Germinal center (tissue), 1 donor: ENCODE measurements at places on chromosomes 2 and 18.

- no peak for DNase-seq
Observed at GRCh38 chr2:74005786-74006185, 21.1 kb downstream of the TET3 start.

DNA sequence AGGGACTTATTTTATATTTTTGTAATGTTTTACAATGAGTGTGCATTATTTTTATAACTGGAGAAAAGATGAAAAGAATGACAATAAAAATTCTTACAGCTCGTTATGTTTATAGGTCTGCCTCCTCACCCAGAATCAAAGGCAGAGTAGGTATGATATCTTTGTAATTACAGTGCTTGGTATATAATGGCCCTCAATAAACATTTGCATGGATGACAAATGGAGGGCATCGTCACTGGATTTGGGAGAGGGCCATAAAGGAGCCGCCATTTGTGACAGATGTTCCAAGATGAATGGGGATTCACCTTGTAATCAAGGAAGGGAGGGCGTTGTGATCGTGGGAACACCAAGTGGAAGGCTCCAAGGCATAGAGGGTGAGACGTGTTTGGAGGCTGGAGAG lies 22.6 kb upstream of the GIGYF2 start:
- no peak for DNase-seq

- no peak for DNase-seq
Observed at GRCh38 chr18:79275992-79276391, 119.7 kb upstream of the NFATC1 start.

GRCh38 chr2:8300216-8300615 lies 381.6 kb upstream of the ID2 start:
- no peak for DNase-seq

DNA sequence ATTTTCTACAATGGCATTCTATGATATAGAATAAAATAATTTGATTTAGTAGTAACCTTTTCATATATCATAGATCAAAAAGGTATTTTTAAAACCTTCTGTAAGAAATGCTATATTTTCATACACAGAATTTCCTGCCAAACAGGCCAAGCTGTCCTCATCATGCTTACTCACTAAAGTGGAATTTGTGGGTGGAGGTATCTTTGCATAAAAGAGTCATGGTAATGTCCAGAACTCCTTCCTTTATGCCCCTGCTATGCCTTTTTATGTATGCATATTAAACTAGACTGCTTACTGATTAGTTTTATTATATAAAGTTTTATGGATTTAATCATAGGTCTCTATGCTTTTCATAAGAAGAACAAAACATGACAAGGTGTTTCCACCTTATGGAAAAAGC lies 27.5 kb upstream of the MARCHF7 start:
- no peak for DNase-seq

- DNase-seq: no peak
Observed at GRCh38 chr2:205372141-205372540, 310.2 kb upstream of the NRP2 start.

DNA sequence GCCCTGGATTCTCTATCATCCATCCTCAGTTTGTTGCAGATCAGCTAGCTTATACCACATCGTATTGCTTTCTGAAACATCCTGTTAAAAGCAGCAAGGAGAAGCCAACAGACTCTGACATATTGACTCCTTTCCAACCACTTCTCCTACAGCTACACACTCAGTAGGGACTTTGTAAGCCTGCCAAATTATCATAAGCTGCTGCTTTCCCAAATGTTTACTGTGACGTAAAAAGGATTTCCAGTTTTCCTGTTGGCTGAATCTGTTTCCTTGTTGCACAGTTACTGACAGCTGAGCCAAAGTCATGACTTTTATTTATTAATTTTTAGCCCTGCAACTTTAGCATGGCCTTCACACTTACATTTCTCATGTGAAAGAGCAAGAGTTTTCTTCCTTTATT lies 294.3 kb downstream of the KCNJ3 start:
- DNase-seq: no peak

- DNase-seq: no peak
Observed at GRCh38 chr18:7038330-7038851, 79.2 kb downstream of the LAMA1 start.

DNA sequence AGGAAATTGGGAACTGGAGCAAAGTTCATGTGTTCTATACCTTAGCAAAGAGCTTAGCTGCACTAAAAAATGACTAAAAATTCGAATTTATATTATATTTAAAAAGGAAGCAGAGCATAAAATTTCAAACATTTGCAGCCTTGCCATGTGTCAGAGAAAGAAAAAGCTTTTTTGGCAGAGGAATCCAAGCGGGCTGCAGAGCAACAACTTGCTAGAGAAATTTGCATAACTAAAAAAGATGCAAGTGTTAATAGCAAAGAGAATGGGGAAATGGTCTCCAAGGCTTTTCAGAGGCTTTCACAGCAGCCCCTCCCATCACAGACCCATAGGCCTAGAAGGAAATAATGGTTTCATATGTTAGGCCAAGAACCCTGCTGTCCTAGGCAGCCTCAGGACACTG lies 1315.9 kb downstream of the DSC3 start:
- DNase-seq: no peak

DNA sequence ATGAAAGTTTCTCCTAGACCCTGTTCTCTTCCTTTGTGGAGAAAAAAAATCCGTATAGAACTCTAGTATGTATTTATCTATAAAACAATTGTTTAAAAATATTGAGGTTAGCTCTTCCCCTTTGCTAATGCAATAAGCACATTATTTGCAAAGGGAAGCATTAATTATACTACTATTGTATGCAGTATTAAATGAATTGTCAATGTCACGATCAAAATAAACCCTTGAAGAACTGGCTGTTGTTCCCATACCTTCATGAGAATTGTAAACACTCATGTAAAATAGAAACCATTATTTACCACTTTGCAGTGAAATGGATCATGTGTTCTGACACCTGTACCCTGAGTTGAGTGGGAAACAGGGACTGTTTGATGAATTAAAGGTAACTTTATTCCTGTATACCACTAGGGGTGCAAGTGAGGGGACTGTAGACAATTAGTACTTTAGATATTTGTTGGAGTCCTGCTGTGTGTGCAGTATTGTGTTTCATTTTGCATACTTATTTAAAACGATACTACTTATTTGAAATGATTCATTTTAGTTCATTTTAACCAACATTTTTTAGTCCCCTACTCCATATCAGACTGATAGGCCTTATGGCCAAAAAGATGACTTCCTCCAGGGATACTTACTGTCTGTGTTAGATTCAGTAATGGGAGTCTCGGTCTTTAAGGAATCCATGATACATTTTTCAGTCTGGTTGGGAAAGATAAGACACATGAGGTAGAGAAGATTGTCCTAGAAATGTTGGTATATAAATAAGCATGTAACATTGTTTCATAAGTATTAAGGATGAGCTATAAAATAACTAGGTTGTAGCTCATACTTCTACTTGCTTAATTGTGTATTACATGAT lies 7.9 kb downstream of the PKP4 start:
- peak; percentile 43 for DNase-seq

DNA sequence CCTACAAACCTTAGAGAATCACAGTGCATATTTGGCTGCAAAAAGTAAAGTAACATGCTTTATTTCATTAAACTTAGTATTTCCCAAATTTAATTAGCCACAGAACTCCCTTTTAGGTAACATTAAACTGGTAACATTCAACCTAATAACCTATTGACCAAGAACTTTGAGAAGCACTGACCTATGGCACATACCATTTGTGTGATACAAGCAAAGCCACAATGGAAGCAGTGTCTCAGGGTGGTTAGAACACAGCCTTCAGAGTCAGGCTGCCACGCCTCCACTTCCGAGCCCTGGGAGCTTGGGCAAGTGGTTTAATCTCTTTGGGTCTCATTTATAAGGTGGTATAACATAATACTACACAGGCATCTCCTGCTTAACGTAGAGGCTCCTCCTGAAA lies 301.4 kb downstream of the PDE11A start:
- no peak for DNase-seq

GRCh38 chr2:194802589-194802988 lies 854.4 kb upstream of the SLC39A10 start:
- no peak for DNase-seq

- no peak for DNase-seq
Observed at GRCh38 chr2:67628892-67629291, 231.8 kb downstream of the ETAA1 start.

DNA sequence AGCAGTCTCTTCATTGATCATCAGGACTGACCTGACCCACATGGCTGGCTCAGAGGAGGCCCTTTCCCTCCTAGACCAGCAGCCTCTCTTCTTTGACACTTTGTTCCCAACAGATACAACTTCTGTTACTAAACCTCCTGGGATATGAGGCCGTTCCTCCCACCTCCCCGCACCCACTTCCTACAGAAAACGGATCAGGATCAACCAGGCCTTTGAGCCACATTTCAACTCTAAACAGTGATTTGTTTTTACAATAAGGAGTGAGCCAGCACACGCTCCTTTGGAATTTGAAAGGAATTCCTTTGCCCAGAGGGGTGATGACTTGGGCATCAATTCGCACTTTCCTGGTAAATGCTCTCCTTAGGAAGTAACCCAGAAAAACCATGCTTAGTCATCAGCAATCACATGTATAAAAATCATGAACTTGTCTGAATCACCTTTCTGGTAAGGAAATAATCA lies 180.4 kb downstream of the FAM124B start:
- DNase-seq: no peak

GRCh38 chr2:222736301-222736700 lies 64.8 kb downstream of the MOGAT1 start:
- no peak for DNase-seq

DNA sequence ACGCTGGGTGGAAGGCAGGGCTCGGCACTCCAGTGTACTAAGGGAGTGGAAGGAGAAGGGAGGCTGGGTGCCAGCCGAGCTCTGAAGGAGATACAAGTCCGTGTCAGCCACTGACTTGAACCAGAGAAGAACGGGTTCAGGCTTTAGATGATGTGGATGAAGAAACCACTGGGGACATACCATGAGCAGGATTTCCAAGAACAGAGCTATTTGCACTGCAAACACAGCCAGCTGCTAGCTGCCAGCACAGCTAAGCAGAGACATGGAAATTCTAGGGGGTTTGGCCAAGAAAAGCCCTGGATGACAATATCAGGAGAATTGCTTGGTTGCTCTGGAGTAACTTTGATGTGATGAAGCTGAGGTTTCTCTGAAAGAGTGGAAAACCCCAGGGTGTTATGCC lies 5.2 kb downstream of the CD207 start:
- DNase-seq: no peak

GRCh38 chr2:239355139-239355538 lies 45.7 kb downstream of the HDAC4 start:
- DNase-seq: no peak

GRCh38 chr2:166433457-166433856 lies 57.7 kb upstream of the SCN9A start:
- DNase-seq: no peak

- no peak for DNase-seq
Observed at GRCh38 chr2:70561893-70562292, 8.3 kb upstream of the TGFA start.

- DNase-seq: no peak
Observed at GRCh38 chr2:160680974-160681373, 187.4 kb upstream of the RBMS1 start.

DNA sequence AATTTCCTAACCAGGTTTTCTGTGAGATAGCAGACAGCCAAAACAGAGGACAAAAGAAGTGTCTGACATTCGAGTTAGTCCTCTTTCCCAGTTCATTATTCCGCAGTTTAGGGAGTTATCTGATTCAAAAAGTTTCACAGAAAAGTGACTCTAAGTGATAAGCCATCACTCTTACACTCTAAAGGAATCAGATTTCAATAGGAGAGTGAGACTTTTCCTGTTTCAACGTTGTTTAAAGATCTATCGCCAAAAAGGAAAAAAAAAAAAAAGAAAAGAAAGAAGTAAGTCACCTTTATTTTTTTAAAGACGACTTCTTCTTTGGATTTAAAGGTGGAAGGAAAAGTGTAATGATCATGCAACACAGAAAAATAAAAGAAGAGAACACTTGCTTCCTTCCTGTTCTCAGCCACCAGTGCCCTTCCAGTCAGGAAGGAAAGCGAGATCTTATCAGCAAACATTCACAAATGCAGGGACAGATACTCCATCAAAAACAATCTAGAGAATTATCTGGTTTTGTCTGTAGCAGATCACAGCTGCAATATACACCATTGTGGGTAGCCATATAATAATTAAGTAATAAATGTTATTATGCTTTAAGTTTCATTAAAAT lies 49.8 kb downstream of the TFPI start:
- DNase-seq: no peak

DNA sequence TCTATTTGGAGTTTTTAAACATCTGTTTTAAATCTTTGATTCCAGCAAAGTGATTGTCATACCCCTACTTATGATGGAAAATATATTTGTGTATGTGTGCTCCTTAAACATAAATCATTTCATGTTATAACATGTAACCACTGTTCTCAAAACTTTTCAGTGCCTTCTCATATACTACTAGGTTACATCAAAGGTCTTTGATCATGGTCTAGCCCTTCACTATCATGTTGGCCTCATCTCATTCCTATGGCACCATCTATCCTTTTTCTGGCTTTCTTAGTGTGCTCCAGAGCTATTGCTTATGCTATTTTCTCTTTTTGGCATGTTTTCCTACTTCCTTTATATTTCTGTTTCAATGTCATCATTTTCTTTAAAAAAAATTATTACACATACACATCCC lies 367.9 kb upstream of the SLC39A10 start:
- no peak for DNase-seq

DNA sequence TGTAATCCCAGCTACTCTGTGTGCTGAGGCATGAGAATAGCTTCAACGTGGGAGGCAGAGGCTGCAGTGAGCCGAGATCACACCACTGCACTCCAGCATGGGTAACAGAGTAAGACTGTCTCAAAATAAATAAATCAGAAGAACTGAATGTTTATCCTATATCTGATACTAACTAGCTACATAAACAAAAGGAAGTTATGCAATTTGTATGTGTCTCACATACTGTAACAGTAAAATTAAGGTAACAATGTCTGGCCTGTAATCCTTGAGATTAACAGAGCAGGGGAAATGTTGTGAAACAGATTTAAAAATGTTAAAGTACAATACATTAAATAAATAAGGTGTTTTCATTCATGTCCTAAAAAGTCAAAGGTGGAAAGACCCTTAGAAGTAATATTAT lies 150.8 kb downstream of the MEMO1 start:
- no peak for DNase-seq

- DNase-seq: peak; percentile 25
Observed at GRCh38 chr2:203533676-203534591, 1.2 kb downstream of the RAPH1 start.

DNA sequence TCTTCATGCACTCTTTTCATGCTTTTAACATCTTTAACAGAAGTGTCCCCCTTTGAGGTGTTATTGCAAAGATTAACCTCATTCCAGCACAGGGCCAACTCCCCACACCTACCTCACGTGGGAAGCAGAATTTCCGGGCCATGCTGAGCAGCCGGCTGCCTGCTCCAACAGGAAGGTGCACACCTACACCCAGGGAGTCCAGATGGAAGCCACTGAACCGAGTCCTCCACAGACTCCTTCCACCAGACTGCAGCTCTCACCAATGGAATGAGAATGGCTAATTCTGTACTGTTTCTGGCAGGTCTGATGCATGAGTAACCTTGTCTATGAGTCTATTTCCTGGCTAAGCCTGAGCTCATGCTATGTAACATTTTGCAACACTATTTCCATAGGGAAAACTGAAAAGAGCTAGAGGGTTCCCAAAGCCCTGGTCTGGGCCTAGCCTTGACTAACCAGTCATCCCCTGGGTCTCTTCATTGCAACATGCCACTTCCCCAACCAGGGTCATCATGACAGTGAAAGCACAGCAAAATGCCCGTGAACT lies 11.0 kb downstream of the ERFE start:
- DNase-seq: no peak

- DNase-seq: no peak
Observed at GRCh38 chr2:151087377-151087776, 174.3 kb downstream of the RBM43 start.
